Stimulated activated CD8-positive, alpha-beta memory T cell treated with anti-CD3 and anti-CD28 coated beads, Interleukin-15, amount 100 ng/mL, for 48 hours (primary cell): ENCODE measurements at places on chromosomes 7 and 10.

- DNase-seq: no peak
These were observed 2.6 kb upstream of the COL17A1 start for GRCh38 chr10:104088239-104088638.

- DNase-seq: no peak
These were observed 38.7 kb downstream of the SHH start for GRCh38 chr7:155773531-155773930.

DNA sequence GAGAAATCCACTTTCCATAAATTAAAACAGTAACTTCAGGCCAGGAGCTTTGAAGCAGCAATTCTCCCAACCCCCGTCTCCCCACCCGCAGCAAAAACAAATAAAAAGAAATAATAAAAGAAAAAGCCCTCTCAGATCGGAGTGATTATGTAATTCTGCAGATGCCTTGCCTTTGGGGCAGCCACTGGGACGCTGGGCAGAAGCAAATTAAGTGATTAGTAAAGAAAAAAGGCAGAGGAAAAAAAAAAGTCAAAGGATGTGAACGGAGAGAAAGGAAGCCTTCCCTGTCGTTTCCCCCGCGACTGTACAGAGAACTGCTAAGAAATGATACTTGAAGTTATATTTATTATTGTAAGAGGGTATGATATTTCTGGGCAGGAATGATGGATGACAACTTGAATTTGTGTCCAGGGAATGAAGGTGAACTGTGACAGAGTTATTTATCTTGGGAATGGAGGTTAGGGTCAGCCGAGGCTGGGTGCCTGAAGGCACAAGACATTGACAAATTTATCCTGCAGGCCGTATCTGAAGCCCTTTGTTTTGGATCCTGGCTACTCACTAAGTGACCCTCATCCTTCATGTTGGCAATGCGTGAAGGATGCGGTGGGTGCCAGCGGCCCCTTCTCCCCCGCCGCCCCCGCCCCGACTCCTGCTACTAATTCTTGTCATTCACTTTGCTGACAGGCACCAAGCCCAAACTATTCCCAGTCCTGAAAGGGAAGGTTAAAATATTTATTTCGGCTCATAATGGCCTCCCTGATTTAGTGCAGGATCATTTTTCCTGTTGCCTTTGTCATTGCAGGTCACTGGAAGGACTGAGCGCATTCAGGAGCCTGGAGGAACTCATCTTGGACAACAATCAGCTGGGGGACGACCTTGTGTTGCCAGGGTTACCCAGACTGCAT, 604.0 kb downstream of the LRMDA start:
- DNase-seq: no peak

GRCh38 chr7:135459951-135460567, 49.8 kb downstream of the CNOT4 start:
- no peak for DNase-seq

DNA sequence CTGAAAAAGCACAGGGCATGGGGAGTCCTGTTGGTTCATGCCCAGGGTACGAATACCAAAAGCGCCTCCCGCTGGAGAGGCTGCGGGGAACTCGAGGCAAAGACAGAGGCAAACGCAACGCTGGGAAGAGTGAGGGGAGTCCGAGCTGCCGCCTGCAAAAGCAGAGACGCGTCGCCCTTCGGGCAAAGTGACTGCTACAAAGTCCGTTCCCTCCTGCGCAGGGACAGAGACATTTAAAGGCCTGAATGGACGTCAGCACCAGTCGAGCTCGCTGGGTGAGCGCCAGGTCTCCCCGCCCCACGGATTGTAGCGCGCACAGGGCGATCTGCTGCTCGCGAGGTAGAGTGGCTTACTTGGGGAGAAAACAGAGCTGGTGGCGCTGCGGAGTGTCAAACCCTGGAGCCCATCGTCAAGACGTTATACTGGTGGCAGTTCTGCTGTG, 732.8 kb downstream of the ZWINT start:
- no peak for DNase-seq

DNA sequence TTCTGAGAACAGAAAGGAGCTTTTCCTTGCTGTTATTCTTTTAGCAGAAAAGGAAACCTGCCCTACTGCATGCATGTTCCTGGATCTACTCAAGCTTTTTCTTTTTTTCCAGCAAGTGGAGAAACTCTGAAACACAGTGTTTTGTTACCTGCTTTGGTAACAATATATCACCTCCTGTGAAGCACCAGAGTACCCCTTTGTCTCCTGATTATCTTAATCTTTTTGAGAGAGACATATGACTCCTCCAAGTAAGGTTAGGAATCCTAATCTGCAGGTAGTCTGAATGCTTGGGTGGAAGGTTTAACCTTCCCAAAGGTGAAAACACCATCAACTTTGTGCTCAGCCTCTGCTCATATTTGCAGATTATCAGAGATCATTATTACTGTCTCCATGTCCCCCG, 93.1 kb downstream of the MAPK8 start:
- no peak for DNase-seq

DNA sequence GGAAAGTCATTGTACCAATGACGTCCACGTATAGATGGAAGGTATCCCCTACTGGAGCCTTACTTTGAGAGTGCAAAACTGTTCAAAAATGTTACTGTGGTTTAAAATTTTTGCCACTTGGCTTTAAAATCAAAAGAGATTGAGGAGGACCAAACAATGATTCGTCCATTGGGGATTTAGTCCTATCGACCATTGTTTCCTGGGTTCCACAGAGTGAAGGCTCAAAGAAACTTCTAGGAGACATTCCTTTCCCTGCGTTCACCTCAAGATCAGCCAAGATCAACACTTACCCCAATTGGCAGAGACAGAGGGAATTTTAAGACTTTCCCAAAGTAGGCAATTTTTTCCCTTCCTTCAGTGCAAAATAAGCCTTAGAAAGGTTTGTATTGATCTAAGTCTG, 152.3 kb downstream of the NEBL start:
- no peak for DNase-seq

- DNase-seq: no peak
These were observed 533.8 kb upstream of the DPP6 start for GRCh38 chr7:153518201-153518984.

DNA sequence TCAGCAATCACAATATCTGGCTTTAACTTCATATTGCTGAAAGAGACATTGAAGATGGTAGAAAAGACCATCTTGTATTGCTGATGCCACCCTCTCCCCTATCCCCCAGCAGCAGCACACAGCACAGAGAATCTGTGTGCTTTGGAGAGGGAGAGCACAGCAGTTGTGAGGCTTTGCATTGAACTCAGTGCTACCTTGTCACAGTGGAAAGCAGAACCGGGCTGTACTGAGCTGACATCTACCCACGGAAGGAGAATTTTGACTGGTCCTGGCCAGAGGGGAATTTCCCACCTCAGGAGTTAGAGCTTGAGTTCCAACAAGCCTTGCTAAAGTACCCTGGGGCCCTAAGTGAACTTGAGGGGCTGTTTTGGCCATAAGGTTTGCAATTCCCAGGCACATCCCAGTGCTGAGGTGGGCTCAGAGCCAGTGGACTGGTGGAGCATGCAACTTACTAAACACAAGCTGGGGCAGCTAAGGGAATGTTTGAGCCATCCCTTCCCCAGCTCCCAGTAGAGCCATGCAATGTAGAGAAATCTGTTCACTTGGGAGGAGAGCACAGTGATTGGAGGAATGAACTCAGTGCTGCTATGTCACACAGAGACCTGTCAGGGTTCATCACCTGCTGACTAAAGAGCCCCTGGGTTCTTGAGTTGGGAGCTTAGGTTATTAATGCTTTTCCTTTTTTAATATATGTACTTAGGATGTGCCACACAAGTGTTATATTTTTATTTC, 62.1 kb downstream of the OR13A1 start:
- DNase-seq: peak; percentile 8

GRCh38 chr7:118312051-118312450, 87.5 kb downstream of the ANKRD7 start:
- DNase-seq: no peak

DNA sequence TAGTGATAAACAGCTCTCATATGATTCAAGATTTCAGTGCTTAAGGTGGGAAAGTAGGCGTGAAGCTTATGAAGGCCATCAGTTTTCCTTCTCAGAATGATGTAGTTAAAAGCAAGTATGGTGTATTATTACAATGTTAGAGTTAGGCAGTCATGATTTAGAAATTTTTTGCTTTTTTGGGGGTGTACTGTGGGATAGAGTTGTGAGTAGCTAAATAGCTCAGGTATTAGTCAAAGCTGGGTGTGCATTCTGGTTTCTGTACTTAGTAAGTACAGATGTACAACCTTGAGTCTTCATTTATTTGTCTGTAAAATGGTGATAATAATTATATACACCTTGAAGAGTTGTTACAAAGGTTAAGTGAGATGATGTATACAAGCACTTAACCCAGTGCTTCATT, 52.2 kb downstream of the R3HCC1L start:
- DNase-seq: no peak

DNA sequence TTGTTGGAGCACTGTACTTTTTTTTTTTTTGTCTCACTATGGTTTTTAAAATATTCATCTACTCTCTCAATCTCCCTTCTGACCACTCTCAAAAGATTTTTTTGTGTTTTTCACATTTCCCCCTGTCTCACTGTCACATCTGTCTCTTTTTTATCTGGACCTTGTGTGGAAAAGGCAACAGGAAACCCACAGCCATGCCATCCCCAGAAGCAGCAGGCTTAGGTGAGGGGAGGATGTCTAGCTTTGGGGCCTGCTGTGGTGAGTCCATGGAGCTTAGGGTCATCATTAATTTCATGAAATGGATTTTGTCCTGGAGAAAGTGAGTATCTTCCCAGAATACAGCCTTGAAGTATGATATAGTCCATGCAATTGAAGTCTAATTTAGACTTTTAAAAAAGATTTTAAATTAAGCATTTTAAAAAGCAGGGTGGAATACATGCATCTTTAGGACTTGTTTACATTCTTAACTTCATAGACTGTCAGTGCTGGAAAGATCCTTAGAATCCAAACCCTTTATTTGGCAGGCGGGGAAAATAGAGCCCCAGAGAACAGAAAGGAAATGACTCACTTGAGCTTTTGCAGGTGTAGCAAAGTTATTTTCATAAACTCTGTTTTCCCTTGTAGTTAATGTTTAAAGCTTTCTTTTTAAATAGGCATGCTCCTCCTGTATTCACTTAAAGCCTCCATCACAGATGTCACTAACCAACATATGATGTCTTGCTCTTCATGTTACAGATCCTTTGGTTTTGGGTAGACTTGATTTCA, 25.1 kb downstream of the MINDY4 start:
- no peak for DNase-seq

- DNase-seq: no peak
These were observed 60.4 kb upstream of the KCNIP2 start for GRCh38 chr10:101903827-101904550.

GRCh38 chr7:113804475-113805095, 114.2 kb downstream of the PPP1R3A start:
- no peak for DNase-seq

DNA sequence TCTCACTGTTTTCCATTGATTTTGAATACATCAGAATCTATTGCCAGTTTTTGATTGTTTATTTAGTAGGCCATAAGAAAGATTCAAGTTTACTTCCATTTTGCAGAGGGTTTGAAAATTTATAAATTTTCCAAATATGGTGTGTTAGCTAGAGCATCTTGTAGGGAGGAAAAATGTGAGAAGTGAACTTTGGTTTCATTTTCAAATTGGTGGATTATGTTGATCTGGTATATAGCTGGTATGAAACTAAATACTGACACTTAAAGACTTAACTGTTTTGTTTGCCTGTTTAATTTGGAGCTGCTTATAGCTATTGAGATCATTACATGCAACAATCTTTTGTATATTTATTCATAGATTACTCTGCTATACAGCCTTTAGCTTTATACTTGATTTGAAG, 108.1 kb downstream of the ADAM22 start:
- no peak for DNase-seq

GRCh38 chr7:151954866-151955820, 1.1 kb upstream of the GALNTL5 start:
- DNase-seq: no peak

DNA sequence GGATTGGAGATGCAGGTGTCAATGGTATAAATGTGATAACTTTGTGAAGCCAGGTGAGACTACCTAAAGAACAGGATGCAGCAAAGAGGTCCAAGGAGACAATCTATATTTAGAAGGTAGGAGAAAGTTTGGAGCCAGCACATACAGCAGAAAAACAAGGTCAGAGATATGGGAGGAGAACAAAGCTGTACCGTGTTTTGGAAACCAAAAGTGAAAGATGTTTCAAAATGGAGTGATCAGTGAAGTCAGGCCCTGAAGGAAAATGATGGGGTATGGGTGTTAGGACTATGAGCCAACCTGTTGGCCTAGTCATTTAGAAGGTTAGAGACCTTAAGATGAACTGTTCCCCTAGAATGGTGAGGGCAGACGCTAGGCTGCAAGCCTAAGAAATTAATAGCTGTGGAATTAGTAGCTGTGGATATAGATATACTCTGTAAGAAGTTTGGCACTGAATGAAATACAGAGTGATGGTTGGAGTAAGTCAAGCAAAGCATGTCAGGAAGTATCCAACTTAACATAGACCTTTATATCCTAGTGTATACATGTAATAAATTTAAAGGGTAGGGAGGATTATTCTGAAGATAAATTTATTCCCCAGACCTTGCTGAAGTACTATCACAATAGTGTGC, 149.8 kb upstream of the WNT16 start:
- DNase-seq: no peak

DNA sequence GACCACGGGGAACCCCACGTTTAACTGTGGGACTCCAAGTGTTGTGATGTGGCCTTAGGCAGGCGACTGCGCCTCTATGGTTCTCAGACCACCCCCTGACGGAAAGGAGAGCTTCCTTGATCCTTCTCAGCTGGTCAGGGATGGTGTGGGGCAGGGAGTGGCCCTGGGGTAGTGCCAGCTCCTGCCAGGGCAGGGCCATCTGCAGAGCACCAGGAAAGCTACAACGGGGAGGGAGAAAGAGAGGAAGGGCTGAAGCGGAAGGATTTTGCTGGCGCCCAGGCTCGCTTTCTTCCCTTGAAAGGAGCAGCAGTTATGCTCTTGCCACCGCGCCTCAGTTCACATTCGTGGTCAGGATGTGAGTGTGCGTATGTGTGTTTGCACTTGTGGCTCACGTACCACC, 74.9 kb upstream of the PCBD1 start:
- no peak for DNase-seq

GRCh38 chr7:157518514-157519175, 181.8 kb downstream of the DNAJB6 start:
- no peak for DNase-seq

- no peak for DNase-seq
These were observed 992.7 kb upstream of the MBL2 start for GRCh38 chr10:53765311-53765710.

DNA sequence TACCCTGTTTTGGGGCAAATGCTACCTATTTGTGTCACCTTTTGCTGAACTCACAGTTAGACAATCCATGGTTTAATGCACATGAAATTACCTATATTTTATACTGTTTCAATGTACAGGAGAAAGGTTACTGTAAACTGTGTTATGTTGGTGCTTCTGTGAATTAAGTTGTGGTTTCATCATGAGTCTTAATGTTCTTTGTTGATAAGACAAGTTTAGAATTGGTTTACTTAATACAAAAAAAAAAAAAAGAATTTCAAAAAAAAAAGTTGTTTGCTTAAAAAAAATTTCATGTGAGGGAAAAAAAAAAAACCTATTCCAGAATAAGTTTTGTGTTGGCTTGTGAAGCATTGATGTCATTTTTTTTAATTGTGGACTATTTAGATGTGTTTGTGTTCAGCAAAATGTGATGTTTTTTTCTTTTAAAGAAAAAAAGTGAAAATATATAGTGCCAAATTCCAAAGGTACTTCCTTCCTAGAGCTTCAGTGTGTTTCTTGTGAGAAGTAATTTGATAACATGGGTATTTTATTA, 280.3 kb downstream of the USP6NL start:
- no peak for DNase-seq
